Activated CD4-positive, alpha-beta T cell treated with anti-CD3 and anti-CD28 coated beads, Interleukin-2, amount 50 U/mL, for 24 hours (primary cell): ENCODE measurements at places on chromosomes 12 and 14.

- DNase-seq: no peak
Measured at GRCh38 chr14:34336501-34336900, 125.5 kb downstream of the SPTSSA start.

- DNase-seq: no peak
Measured at GRCh38 chr14:30195941-30196340, 268.3 kb upstream of the PRKD1 start.

- DNase-seq: no peak
Measured at GRCh38 chr14:69038455-69039287, 59.6 kb upstream of the ACTN1 start.

DNA sequence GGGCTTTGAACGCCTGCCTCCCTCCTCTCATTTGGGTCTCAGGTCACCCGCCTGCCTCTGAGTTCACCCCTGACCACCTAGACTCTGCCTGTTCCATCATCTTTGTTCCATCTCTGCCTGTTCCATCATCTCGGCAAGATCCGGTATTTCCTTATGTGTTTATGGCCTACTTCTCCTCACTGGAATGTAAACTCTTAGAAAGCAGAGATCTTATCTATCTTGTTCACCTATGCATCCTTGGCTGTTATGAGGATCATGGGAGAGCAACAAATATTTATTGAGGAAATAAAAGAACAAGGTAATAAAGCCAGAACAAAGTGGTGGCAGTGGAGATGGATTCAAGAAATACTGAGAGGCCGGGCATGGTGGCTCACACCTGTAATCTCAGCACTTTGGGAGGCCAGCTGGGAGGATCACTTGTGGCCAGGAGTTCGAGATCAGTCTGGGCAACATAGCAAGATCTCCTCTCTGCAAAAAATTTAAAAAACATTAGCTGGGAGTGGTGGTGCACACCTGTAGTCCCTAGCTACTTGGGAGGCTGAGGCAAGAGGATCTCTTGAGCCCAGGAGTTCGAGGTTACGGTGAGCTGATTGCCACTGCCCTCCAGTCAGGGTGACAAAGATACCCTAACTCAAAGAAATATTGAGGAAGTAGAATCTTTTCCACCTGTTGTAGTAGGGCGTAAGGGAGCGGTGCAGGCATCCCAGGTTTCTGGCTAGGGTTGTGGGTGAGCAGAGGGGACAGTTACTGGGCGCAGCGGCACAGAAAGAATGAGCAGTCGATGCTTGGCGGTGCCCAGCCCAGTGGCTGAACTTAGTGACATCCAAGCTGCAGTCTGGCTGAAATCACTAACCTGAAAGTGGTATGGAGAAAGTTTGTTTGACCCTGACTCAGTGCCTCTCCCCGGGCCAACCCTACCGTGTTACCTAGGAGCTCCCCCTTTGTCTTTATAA, 1.7 kb upstream of the KLC1 start:
- DNase-seq: no peak

DNA sequence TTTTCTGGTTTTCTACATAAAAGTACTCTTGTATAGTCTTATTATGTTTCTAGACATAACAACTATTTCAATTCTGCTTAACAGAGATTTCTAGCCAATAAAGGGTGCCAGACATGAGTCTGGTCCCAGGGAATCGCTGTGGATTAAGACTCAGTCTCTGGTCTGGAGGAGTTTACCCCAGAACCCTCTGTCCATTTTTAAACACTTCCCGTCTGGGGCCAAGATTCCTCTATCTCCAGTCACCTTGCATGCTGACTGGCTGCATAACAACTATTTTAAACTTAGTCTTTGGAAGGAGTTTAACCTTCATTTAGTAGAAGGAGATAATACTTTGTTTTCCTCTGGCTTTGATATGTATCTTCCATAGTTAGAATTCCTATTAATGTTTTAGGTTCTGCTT, 163.1 kb upstream of the IFNG-AS1 start:
- DNase-seq: no peak

GRCh38 chr14:40028991-40029390, 596.8 kb upstream of the FBXO33 start:
- no peak for DNase-seq

DNA sequence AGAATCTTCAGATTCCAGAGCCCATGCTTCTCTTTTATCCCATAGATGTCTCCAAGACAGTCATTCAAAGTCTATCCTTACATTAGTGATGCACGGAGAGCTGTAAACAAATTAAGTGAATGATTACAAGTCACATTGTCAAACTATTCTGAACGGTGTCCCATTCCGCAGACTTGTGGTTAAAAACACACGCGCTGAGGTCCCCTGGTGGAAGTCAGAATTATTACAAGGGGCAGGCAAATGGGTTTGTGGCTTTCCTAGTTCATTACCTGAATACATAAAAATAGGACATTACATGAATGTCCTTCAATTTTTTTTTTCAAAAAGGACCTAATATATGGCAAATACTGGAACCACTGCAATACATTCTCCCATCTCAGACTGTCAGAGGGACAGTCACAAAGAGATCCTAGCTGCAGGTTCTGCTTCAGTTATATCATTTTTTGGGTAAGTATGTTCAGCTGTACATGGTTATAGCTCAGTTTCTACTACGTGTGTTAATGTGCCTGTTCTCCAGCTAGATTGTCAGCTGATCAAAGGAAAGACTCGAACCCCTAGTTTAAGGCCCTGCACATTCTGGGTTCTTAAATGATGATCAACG, 53.1 kb upstream of the STON2 start:
- DNase-seq: peak; percentile 35

DNA sequence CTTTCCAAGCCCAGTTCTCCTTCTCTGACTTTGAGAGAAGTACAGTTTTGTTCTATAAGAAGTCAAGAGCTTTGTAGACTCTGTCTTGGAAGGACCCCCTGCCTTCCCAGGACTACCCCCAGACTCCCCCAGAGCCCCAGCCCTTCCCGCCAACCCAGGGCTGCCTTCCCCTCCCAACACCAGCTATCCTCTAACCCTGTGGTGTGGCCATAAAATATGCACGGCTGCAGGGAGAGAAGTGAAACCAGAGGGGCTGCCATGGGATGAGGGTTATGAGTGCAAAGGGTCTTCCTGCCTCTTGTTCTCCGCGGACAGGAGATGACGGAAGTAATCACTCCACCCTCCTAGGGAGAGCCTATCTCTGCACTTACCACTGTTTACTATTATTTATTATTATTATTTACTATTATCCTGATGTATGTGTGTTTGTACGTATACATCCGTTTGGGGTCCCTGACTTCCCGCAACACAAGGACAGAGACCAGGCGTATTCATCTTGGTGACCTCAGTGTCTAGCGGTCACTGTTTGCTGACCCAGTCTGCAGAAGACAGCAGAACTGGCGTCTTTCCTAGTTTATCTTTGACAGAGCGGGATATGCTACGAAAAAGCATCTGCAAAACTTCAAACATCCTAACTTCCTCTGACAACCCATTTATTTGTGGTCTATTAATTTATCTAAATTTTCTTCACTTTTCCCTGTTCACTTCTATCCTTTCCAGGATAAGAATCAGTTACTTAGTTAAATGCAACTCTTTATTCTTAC, 3.5 kb upstream of the SCNN1A start:
- DNase-seq: no peak

DNA sequence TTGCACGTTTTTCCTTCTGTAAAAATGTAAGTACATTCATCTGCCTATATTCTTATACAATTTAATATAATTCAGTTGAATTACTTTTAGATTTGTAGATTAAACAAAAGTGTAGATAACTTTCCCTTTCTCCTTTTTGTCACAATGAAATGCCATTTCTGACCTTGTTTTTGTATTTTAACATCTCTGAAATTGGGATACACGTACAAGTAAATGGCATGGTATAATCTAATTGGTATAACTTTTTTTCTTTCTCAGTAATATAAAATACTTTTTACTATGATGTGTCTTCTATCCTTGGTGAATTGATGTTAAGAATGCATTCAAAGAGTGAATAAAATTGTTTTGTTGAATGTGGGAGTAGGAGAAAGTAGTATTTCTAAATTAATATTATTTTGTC, 210.0 kb downstream of the ERC1 start:
- DNase-seq: no peak

- no peak for DNase-seq
Measured at GRCh38 chr14:92789457-92790089, 4.5 kb upstream of the GOLGA5 start.

GRCh38 chr14:89325299-89325883, 91.6 kb downstream of the FOXN3 start:
- no peak for DNase-seq

- no peak for DNase-seq
Measured at GRCh38 chr12:66279123-66279712, 23.1 kb upstream of the HELB start.

GRCh38 chr12:92469837-92470236, 233.0 kb upstream of the PLEKHG7 start:
- DNase-seq: no peak

DNA sequence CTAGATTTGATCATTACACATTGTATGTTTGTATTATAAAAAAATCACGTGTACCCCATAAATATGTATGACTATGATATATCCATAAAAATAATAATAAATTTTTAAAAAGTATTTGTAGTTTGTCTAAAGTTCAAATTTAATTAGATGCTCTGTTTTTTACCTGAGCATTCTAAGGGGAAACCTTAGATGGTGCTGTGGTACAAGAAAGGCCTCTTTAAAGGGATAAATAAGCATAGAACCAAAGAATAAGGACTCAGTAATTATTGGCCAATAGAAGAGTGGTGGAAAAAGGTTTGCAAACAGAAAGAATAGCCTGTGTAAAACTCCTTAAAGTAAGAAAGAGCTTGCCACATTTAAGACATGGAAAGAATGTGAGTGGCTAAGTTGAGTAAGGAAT, 580.1 kb upstream of the SEL1L start:
- no peak for DNase-seq

DNA sequence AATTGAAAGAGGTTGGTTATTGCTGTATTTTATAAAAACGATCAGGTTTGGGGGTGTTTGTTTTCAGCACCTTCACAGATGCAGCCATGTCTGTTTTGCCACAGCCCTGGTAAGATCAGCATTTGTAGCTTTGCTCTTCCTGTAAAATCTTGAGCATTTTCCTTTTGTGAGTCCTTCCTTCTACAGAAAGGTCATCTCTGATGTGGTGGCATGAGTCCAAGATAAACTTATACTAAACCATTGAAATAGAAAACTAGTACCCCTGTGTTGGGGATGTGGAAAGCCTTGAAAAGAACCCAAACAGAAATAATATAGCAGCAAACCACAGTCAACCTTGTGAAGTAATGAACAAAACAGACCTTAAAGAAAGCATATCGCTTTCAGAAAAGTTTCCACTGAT, 85.5 kb downstream of the TGFB3 start:
- DNase-seq: no peak

GRCh38 chr12:45425426-45425825, 209.5 kb downstream of the ANO6 start:
- DNase-seq: no peak

- no peak for DNase-seq
Measured at GRCh38 chr12:82426081-82426480, 67.8 kb downstream of the METTL25 start.

DNA sequence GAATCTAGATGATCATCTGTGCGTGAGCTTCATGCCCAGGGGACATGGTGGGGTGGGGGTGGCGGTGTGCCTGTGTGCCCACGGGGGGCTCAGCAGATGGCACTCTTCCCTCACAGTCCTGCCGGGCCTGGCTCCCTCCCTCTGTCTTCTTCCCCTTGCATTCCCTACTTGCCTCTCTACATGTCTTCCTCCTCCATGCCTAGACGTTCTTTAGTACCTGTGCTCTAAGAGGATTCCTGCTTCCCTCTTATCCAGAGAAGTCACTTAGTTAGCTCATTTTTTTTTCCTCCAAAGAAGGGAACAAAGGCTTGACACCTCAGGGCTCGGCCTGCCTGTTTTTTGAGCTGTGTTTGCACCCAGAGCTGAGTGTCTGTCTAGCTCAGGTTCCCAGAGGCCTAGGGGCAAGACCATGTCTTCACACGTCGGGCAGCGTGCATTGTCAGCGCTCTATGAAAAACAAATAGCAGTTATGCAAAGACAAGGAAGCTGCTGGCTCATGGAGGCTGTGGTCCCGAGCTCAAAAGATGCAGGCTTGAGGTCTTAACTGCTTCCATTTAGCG, 48.8 kb downstream of the NINJ2 start:
- peak; percentile 23 for DNase-seq

GRCh38 chr12:74619084-74619483, 81.4 kb downstream of the ATXN7L3B start:
- DNase-seq: no peak

DNA sequence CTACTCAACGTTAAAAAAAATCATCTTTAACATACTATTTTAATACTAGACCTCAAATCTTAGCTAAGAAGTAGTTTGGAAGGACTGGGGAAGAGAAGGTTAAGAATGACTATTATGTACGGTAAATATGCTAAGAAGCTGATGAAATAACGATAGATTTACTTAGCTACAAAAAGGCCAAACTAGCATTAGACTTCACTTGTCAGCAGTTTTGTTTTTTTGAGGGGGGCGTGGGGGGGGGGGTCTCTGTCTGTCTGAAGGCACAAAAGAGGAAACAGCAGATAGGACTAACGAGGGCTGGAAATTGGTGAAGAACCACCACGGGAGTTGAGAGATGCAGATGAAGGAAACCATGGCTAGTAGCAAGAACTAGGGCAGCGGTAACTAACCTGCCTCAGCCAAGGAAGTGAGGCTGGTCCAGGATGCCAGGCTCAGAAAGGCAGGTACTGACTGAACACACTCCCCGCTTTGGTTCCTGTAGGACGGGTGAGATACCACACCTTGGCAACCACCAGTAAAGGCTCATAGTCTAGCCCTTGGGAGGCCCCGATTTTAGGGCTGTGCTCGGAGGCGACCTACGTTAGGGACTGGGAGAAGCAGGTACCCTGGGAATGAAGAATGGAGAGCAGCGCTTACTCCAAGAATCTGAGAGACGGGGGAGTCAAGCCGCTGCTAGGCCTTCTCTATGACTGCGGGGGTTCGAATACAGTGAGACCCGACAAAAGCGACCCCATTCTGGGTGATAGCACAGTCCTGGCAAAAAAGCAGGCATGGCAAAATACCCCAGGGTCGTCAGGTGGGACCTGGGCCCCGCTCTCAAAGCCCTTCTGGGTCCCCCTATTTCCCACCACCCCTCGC, 675 bp downstream of the NEDD8 start:
- peak; percentile 15 for DNase-seq

DNA sequence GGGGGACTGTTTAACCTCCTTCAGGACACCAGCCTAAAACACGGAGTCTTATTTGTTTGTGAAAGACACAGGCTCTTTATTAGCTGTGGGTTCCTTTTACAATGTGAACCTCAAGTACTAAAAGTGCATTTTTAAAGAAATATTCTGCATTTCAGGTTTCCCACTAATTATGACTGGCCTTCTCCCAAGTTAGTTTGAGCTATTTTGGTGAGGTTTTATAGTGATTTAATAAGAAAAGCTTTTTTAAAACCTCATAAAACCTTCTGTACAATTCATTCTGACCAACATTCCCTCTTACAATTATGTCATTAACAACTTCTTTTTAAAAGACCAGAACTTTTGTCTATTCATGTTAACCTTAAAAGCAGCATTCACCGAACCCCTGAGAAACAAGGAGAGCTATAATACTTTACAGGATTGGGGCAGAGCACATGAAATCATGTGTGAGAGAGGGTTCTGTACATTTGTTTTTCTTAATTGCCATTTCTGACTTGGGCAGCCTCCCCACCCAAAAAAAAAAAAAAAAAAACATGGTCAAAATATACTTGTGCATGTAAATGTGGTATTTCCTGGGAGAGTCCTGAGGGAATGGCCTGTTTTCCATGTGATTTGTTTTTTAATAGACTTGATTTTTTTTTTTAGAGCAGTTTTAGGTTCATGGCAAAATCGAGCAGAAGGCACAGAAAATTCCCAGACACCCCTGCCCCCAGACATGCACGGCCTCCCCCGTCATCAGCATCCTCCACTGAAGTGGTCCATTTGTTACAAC, 169.5 kb downstream of the CHST11 start:
- DNase-seq: no peak

GRCh38 chr12:5348491-5348890, 83.4 kb upstream of the NTF3 start:
- DNase-seq: no peak
